ENCODE measurements at places on chromosomes 2 and 18. TPM values are rescaled to one million over a fixed set of nuclear protein-coding genes. Genes with fewer than 3 reads are reported as not detected.

- no peak for DNase-seq
Observed at GRCh38 chr2:232276733-232277313, 101.7 kb upstream of the ALPP start.

RAX gene
- polyA plus RNA-seq, result not detected

CSRNP3 gene
- 9.4 TPM for polyA plus RNA-seq

DNA sequence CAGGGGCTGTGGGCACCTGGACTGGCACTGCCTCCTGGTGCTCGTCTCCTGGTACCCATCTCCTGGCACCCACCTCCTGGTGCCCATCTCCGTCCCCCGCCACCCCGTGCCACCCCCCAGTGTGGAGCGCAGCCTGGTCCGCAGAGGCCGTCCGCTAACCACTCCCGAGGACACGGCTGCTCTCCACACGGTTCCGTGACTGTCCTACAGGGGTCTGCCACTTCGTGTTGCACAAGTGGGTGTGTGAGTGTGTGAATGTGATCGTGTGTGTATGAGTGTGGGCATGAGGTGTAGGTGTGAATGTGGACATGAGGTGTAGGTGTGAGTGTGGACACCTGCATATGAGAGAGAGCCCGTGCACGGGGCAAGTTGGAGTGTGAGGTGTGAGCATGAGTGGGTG lies 119.4 kb upstream of the HS6ST1 start:
- no peak for DNase-seq

GRCh38 chr2:38935568-38936172 lies 46.0 kb downstream of the ARHGEF33 start:
- no peak for DNase-seq

- DNase-seq, result no peak
Observed at GRCh38 chr2:238003234-238004031, 36.6 kb downstream of the UBE2F start.

- DNase-seq, result no peak
Observed at GRCh38 chr2:133673305-133673905, 105.1 kb upstream of the NCKAP5 start.

C2orf72 gene
- polyA plus RNA-seq, result 0.23 TPM

C18orf54 gene
- 9.1 TPM for polyA plus RNA-seq

GRCh38 chr2:239554766-239555570 lies 154.1 kb upstream of the HDAC4 start:
- DNase-seq, result no peak

GRCh38 chr2:12210016-12210933 lies 463.8 kb downstream of the LPIN1 start:
- no peak for DNase-seq

TTR gene
- not detected for polyA plus RNA-seq

DNA sequence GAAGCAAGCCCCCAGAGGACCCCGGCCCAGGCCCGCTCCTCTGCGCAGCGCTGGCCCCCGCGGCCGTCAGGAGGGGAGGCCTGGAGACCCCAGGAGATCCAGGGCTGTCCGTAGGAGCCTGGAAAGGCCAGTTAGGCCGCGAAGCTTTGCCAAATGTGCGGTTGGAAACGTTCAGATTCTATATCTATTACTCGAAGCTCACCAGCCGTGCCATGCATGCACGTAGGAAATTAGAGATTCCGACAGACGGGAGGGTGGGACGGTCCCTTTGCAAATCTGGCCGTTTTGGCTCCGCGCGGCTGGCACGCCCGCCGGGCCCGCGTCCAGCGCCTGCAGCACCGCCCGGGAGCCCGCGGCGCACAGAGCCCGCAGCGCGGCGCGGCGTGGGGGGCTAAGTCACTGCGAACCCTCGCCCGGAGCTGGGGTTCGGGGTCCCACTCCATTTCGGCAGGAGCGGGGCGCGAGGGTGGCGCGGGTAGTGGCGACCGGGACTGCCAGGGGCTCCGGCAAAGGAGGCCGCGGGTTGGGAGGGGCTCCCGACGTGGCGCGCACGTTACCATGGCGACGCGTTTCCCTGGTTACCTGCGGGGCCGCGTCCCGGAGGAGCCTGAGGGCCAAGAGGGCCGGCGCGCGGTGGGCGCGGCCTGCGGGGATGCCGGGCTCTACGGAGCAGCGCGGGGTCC lies 488.6 kb upstream of the SMIM21 start:
- DNase-seq, result no peak

Data from forelimb muscle (tissue), 1 donor.